ENCODE measurements at places on chromosomes 2 and 18.

DNA sequence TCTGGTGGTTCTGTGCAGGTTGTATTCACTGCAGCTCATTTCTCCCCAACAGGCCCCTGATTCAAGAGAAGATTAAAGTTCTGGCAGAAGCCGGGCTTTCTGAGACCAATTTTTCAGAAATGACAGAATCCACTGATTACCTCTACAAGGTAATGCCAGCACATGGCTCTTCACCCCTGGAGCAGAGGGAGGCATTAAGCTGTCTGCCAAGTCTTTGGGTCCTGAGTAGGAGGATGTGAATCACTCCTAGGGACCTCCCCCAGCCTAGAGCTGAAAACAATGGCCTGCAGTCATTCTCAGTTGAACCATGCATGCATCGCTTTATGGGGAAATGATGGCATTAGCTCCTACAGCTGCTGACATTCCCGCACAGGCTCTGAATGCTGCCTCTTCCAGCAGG lies 20.5 kb upstream of the RPL37A start:
- DNase-seq: no peak

- no peak for DNase-seq
Measured at GRCh38 chr2:160859096-160859495, 301.1 kb upstream of the TANK start.

- DNase-seq: no peak
Measured at GRCh38 chr2:230205721-230206120, 14.1 kb downstream of the SP110 start.

- DNase-seq: no peak
Measured at GRCh38 chr2:38835990-38836389, 39.7 kb downstream of the DHX57 start.

All from esophagus muscularis mucosa (tissue), 4 donors.